CD8-positive, alpha-beta T cell (primary cell): ENCODE measurements at places on chromosomes 12 and 14. TPM values are rescaled to one million over a fixed set of nuclear protein-coding genes. Genes with fewer than 3 reads are reported as not detected.

Gene BDKRB2
- total RNA-seq = not detected

Gene FBXO33
- 106 TPM for total RNA-seq

Gene TAS2R20
- total RNA-seq = 0.30 TPM

Gene IQSEC3
- total RNA-seq = 6.7 TPM

Gene NTS
- not detected for total RNA-seq
